ENCODE measurements at places on chromosomes 16 and 17. TPM values are rescaled to one million over a fixed set of nuclear protein-coding genes. Genes with fewer than 3 reads are reported as not detected.

- no peak for DNase-seq
Measured at GRCh38 chr16:55700961-55701360, 45.2 kb downstream of the SLC6A2 start.

DNA sequence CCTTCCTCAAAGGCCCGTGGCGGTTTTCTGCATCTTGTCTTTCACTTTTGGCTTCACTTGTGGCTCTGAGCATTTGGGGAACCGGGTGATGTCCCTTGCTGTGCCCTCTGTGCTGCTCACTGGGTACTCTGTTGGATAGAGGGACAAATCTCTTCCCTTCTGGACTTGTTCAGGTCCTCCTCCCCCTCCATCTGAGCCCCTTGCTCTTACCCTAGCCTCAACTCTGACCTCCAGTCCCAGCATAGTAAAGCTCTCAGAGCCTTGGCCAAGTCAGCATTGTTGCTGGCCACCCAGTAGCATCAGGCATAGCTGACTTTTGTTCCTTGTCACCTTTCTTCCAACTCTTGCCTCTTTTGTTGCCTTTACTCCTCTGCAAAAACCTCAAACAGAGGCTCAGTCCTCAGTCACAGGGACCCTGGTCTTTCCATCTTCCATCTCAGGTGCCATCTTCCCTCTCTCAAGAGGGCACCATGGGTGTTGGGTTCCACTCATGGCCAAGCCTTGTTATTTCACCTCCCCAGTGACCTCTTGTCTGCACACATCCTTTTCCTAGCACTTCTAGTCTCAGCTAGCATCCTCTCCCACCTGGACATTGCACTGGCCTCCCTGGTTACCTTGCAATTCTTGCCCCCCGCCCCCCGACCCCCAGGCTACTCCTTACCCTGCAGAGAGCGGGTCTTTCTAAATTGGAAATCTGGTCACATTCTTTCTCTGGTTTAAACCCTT lies 393 bp upstream of the PSMB10 start:
- DNase-seq: no peak

GRCh38 chr16:88391144-88391850 lies 8.5 kb downstream of the ZNF469 start:
- DNase-seq: no peak

MYOCD gene
- 59.5 TPM for total RNA-seq

LGALS3BP gene
- 103 TPM for total RNA-seq

GRCh38 chr16:54098247-54098646 lies 188.3 kb downstream of the IRX3 start:
- DNase-seq: no peak

GRCh38 chr16:50011707-50012106 lies 13.3 kb upstream of the CNEP1R1 start:
- no peak for DNase-seq

NPW gene
- total RNA-seq: not detected

SGCA gene
- 15.4 TPM for total RNA-seq
